ENCODE measurements at places on chromosomes 7 and 10. TPM values are rescaled to one million over a fixed set of nuclear protein-coding genes. Genes with fewer than 3 reads are reported as not detected.

- no peaks in the 10 kb centered on the region for H3K4me1 ChIP-seq
- no peak for DNase-seq
- H3K27me3 ChIP-seq, result no peaks in the 10 kb centered on the region
- H3K4me3 ChIP-seq, result no peak overlapping the region
- no peaks in the 10 kb centered on the region for H3K36me3 ChIP-seq
Observed at GRCh38 chr7:117281562-117281961, 41.3 kb downstream of the WNT2 start.

- DNase-seq, result no peak
- H3K4me3 ChIP-seq, result no peak overlapping the region
- no peaks in the 10 kb centered on the region for H3K27me3 ChIP-seq
- no peaks in the 10 kb centered on the region for H3K4me1 ChIP-seq
- H3K27ac ChIP-seq, result no peak overlapping the region
- H3K36me3 ChIP-seq, result no peaks in the 10 kb centered on the region
Observed at GRCh38 chr7:70288781-70289456, 690.6 kb downstream of the AUTS2 start.

DNA sequence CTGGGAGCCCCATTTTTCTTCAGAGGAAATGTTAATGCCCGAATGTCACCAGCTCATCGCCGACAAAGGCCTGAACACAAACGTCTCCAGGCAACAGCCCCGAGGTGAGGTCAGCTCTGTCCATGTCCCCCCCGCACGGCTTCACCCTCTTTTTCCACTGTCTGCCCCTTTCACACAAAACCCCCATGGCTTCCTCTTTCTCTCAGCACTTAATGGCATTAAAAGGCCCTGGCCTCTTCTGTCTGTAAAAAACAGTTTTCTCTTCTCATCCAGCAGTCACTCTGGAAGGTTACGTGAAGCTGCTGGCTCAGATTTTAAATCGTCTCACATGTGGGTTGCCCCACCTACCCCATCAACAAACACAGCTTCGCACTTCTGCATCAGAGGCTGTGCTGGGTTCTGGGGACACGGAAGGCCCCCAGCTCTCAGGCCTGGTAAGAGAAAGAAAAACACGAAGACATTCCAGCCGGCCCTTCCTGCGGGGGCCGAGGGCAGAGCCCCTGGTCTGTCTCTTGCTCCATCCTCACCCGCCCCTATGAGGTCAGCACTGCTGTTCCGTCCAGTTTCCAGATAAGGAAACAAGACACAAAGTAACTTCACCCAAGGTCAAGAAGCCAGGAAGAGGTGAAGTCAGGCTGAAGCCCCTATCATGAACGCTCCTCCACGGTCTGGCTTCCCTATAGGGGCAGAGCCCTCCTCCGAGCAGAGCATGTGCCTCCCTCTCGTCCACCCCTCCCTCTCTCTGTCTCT lies 91.1 kb upstream of the PDGFA start:
- H3K27ac ChIP-seq, result peak overlapping the region; percentile 79
- no peaks in the 10 kb centered on the region for H3K4me1 ChIP-seq
- H3K36me3 ChIP-seq, result no peaks in the 10 kb centered on the region
- H3K4me3 ChIP-seq, result no peak overlapping the region
- DNase-seq, result peak; percentile 86
- no peaks in the 10 kb centered on the region for H3K27me3 ChIP-seq

DNA sequence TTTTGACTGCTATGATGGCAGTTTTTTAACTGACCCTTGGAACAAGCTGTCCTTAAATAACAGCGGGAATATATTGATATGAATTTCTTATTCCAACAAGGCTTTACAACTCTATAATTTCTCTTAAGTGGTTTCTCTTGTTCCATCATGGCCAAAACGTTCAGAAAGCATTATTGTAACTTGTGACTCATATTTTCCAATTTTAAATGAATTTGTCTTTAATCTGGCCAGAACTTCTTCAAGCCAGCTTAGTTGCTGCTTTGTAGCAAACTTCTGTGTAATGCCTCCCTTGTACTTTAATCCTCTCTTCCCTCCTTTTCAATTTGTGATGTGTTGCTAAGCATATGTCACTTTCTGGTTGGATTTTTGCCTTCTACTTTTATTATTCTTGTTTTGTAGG lies 271.9 kb downstream of the KIF20B start:
- no peak overlapping the region for H3K4me3 ChIP-seq
- H3K4me1 ChIP-seq, result no peaks in the 10 kb centered on the region
- H3K27ac ChIP-seq, result no peak overlapping the region
- H3K36me3 ChIP-seq, result no peaks in the 10 kb centered on the region

DNA sequence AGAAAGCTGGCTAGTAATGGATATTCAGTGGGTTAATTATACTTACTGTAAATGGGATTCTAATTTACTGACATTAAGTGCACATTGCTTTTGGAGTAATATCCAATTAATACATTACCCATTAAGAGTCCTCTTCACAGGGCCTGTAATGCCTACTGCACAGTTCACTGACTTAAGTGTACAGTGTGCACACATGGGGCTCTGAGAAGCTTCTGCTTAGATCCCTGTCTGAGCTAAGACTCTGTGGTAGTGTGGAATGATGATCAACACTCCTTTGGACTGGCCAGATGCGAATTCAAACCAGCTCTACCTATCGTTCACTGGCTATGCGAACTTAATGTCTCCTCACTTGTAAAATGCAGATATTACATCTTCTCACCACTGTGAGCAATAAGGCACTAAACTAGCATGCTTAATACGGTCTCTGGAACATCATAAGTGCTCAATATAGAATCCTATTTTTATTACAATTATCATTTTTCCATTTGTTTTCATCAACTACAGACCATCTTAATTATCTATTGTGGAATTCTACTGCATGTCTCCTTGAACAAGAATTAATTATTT lies 53.8 kb upstream of the SEC61G start:
- H3K27ac ChIP-seq, result no peak overlapping the region
- no peaks in the 10 kb centered on the region for H3K27me3 ChIP-seq
- no peaks in the 10 kb centered on the region for H3K4me1 ChIP-seq
- DNase-seq, result no peak
- no peaks in the 10 kb centered on the region for H3K36me3 ChIP-seq

GRCh38 chr10:117462816-117463544 lies 79.6 kb upstream of the EMX2 start:
- H3K4me1 ChIP-seq, result no peaks in the 10 kb centered on the region
- H3K27me3 ChIP-seq, result no peaks in the 10 kb centered on the region
- DNase-seq, result no peak
- no peak overlapping the region for H3K27ac ChIP-seq
- H3K4me3 ChIP-seq, result no peak overlapping the region
- no peaks in the 10 kb centered on the region for H3K36me3 ChIP-seq

- no peak overlapping the region for H3K4me3 ChIP-seq
- H3K4me1 ChIP-seq, result peaks cover 7% of the 10 kb centered on the region
- H3K27me3 ChIP-seq, result no peaks in the 10 kb centered on the region
- H3K36me3 ChIP-seq, result peaks cover 42% of the 10 kb centered on the region
Observed at GRCh38 chr10:43644252-43644651, 4.4 kb downstream of the ZNF32 start.

GDF2 gene
- 0.16 TPM for total RNA-seq

CLDN12 gene
- total RNA-seq, result 34.0 TPM

BCCIP gene
- total RNA-seq, result 34.1 TPM

Measured in right atrium auricular region (tissue), 2 donors.